ENCODE measurements at places on chromosomes 7 and 10. TPM values are rescaled to one million over a fixed set of nuclear protein-coding genes. Genes with fewer than 3 reads are reported as not detected.

Gene HYAL4
- not detected for polyA plus RNA-seq

Gene GIMAP7
- not detected for polyA plus RNA-seq

DNA sequence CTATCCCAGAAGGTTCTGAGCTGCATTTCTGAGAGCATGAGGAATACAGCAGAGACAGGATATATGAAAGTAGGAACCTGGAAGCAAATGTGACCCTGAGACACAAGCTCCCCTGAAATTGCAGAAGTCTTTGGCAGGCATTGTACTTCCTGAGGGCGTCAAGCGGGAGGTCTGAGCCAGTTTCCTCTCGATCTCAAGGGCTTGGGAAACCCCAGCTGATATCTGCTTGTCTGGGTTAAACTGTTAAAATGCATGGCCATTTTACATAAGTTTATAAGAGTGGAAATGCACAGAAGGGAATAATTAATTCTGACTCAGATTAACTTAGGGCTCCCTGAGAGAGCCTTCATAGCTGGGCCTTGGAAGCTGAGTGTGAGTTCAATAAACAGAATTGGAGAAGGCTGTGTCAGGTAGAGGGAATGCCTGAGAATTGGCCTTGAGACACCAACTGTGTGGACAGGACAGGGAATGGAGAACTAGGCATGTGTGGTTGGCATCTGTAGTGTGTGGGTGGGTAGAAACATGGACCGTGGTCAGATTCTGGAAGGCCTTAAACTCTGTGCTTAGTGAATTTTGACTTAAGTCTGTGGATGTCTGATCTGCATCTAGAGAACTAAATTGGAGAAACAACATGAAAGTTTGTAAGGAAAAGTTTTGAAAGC lies 53.3 kb downstream of the WIPF3 start:
- no peak for DNase-seq

DNA sequence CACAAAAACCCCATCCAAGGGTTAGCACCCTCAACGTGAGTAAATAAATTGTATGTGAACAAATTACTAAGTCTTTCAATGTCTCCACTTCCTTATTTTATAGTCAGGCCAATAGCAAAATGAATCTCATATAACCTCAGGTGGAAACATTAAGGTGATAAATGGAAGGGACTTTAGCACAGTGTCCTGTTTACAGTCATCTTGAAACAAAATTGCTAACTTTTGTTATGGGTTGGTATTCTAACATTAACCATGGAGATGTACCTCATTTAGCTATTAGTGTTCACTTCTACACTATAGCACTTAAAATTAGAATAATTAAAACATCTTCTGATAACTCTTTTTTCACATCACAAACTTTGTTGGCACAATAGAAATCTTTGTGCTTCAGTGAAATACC lies 255.8 kb upstream of the CNTNAP2 start:
- no peak for DNase-seq

DNA sequence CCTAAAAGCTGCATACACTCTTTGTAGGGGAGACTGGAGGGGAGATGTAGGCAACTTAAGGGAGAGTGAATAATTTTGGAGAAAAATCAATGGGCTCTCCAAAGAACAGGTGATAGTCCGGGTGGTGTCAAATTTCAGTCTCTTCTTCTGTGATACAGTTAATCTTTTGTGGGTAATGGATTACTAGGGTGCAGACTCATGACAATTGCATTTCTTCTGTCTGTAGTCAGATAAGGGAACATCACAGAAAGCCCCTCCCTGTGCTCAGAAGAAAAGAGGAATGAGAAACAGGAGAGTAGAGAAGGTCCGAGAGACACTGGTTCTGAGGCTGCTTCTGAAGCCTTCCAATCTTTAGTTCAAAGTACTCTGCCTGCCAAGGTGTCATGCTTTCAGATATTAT lies 1140.7 kb upstream of the LRRN3 start:
- peak; percentile 14 for DNase-seq

GRCh38 chr10:87585565-87586514 lies 73.8 kb upstream of the PAPSS2 start:
- DNase-seq: peak; percentile 87

DNA sequence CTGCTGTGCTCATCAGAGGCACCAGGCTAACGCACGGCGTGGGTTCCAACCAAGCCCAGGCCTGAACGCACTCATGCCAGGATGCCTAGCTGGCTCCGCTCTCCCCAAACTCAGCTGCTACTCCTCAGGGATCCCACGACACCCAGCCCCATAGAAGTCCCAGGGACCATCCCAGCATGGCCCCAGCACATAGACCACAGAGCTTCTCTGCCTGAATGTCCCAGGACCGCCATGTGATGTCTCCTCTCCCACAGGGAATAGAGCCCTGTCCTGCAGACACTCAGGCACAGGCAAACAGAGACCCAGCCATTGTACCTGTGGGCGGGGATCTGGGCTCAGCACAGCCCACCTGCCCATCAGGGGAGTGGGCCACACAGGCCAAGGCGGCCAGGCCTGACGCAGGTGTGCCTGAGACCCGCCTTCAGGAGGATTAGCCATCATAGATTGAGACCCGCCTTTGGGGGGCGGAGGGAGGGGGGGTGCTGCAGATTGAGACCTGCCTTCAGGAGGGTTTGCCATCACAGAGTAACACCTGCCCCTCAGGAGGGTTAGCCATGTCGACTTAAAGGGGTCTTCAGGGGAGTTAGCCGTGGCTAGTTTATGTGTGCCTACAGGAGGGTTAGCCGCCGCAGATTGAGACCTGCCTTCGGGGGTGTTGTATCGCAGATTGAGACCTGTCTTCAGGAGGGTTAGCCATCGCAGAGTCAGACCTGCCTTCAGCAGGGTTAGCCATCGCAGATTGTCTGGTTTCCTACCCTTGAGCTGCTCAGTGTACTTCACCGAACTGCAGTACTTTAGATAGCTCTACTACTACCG lies 29.0 kb downstream of the RASGEF1A start:
- DNase-seq: no peak

- DNase-seq: no peak
Measured at GRCh38 chr10:29576681-29577080, 58.1 kb downstream of the SVIL start.

Gene BRAT1
- 22.6 TPM for polyA plus RNA-seq

- DNase-seq: no peak
Measured at GRCh38 chr7:75967487-75967997, 26.9 kb downstream of the TMEM120A start.

DNA sequence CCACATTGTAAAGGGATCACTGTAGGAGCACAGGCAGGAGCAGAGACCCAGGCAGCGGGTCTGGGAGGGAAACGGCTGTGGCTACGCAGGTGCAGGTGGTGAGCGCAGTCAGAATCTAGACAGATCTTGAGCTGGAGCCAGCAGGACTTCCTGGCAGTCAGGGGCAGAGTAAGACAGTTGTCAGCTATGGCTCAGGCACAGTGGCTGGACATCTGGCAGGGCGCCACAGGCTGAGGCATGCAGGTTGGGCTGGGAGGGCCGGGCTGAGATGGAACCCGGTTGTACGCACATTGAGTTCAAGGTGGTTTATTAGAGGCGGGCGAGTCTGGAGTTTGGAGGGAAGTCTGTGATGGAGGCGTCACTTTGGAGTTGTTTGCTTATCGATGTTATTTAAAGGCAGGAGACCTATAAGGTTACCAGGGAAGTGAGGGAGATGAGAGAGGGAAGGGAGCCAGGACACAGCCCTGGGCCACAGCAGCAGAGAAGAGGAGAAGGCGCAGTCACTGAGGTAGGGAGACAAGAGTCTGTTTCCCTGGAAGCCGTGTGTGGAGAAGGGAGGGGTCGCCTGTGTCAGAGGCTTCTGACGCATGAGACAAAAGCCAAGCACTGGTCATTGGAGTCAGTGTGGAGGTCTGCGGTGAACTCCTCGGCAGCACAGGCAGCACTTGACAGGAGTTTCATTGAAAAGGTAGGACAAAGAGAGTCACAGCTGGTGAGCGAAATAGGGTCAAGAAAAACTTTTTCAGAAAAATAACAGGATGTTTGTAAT lies 73.8 kb downstream of the LANCL2 start:
- no peak for DNase-seq

Gene ELOVL3
- 0.30 TPM for polyA plus RNA-seq

GRCh38 chr7:111238886-111239285 lies 148.0 kb downstream of the LRRN3 start:
- DNase-seq: no peak

DNA sequence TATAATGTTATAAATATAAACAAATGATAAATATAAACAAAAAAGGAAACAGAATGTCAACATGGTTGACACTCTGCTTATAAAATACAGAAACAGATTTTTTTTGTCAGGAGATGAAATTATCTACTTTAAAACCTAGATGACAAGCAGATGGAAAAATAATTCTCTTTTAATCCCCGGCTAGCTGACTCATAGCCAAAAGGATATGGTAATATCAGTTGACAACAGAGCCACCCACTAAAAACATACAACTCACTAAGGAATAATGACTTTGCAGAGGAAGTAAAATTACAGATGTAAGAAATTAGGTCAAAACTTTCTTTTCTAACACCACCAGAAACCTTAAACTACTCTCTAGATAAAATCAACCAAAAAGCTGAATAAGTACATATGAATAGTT lies 131.1 kb upstream of the ABCB5 start:
- DNase-seq: no peak

DNA sequence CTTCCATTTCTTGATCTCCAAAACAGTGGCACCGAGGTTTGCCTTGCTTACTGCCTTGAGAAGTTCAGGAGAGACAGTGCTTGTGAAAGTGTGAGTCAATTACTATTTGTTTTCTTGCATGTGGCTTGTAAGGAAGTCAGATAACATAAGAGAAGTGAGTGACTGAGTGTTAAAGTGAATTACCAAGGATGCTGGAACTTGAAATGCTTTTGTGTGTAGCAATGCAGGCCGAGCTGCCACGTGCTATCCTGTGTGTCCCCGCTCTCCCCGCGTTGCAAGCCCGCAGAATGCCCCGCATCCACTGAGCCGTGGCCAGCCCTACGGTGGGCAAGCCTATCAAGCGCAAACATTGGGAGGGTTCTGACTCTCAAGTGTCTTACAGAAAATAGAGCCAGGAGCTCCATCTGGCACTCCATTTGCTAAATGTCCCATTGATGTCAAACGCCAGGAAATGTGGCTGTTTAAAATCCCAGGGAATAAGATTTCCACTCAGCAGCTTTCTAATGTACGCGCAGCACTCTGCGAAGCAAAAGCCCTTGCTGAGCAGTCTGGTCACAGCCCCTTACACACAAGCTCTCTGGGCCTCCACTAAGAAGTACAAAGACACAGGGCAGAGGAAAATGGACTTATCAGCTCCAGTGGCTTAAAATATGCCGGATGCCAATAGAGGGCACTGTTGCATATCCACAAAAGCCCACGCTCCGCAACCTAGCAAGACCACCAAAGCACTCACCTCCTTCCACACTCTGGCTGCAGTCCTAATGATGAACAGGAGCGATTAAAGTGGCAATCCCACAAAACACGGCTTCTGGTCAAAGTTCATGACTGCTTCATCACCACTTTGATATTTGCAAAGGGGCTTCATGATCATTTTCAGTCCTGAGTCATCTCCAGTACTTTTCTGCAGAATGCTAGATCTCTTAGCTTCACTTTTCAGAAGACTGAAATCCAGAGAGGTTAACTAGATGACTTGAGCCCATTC lies 158.0 kb upstream of the ITGB1 start:
- peak; percentile 67 for DNase-seq

GRCh38 chr7:103912891-103913605 lies 76.4 kb downstream of the RELN start:
- DNase-seq: no peak

GRCh38 chr7:70520611-70521010 lies 611.3 kb upstream of the GALNT17 start:
- peak; percentile 26 for DNase-seq

Gene SH2D4B
- polyA plus RNA-seq: 0.03 TPM

DNA sequence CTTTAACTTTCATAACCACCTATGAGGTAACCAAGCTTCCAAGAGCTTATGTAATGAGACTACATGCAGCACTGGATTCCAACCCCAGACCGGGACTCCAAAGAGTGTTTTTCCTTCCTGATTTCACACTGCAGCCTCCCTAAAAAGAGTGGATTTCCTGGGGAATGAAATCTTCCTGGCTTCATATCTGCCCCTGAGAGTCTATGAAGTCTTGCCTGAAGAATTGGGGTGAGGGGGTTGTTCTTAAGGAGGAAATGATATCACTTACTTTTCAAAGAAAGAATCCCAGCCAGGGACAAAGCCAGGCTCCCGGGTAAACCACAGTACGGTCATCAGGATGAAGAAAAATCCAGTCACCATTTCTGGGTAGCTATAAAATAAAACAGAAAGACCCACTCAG lies 29.7 kb downstream of the STMP1 start:
- no peak for DNase-seq

DNA sequence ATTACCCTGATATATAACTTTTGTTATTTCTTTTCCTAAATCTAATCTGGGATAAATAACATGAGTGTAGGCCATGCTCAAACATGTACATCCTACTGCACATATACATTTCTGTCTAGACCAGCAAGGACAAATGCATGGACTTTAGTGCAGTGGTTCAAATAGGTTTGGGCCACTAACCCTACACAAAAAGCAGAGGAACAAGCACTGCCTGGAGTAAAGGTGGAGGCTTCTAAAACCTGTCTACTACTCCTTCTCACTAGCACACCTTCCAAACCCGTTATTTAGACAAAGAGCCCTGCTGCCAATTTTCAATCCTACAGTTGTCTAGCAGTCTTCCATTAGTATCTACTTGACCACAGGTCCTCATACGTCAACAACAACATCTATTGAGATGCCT lies 34.8 kb downstream of the SGCE start:
- DNase-seq: no peak

GRCh38 chr7:41996381-41997035 lies 240.5 kb downstream of the GLI3 start:
- no peak for DNase-seq

Gene PSD
- polyA plus RNA-seq: 0.75 TPM

Data from A549 (cell line).